ENCODE measurements at places on chromosomes 12 and 14.

- no peak for DNase-seq
Observed at GRCh38 chr12:46342562-46343033, 30.0 kb downstream of the SLC38A2 start.

GRCh38 chr12:91331371-91331770 lies 148.8 kb upstream of the DCN start:
- no peak for DNase-seq

DNA sequence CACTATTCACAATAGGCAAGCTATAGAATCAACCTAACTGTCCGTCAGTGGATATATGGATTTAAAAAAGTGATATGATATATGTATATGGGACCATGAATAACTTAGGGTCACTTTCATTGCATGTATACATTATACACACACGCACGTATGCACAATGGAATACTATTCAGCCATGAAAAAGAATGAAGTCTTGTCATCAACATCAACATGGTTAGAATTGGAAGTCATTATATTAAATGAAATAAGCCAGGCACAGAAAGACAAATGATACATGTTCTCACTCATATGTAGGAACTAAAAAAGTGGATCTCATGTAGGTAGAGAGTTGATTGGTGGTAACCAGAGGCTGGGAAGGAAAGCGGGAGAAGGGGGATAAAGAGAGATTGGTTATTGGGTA lies 234.3 kb downstream of the VRK1 start:
- no peak for DNase-seq

- DNase-seq, result no peak
Observed at GRCh38 chr12:30820406-30820946, 65.7 kb upstream of the CAPRIN2 start.

DNA sequence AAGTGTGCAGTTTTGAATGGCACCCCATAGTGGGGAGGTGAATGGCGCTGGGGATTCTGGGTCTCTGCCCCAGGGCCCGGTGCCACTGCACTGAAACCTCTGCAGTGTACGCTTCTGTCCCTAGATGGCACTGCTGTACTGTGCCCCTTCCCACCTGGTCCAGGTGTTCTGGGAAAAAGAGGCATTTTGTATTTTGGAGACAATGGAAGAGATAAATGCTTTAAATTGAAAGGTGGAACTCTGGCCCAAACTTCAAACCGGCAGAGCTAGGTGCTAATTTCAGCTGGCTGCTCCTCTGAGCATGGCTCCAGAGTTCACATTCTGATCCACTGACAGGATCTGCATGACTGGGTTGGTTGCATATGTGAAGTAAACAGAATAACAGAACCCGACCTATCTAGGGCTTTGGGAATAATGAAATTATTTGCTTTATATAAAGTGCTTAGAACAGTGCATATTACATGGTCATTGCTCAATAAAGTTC lies 52.2 kb downstream of the KRT80 start:
- DNase-seq, result no peak

DNA sequence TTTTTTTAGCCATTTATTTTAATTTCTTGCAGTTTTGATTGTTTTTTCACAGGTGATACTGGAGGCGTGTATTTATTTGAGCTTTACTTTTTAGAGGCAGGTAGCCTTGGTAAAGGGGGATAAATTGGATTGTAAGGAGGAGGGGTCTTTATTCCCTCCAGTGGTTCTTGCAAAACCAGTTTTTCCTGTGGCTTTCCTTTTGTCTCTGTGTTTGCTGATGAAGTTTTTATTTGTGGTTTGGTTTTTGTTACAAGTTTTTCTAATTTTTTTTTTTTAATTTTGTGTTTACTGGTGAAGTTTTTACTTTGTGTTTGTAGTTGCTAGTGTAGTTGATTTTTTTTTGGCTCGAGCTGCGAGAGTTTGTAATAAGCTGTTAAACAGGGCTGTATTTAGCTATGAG lies 278.5 kb downstream of the PRKD1 start:
- no peak for DNase-seq

DNA sequence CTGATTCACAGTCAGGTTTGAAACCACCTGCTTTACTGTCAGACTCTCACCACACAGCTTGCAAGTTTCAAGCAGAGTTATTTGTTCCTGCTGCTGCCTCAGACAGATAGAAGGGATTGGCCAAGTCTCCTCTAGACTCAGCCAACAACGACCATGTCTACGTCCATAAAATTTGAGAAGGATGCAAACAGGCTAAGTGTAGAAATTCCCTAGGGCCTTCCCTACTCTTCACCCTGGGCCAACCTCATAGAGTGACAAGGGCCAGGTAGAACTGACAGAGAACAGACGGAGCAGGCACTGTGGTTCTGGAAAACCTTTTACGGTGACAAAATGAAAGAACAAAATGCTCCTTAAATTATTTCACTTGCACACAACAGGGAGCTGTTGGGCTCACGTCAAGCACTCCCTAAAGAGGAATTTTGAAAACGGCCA lies 39.5 kb downstream of the CLIP1 start:
- no peak for DNase-seq

DNA sequence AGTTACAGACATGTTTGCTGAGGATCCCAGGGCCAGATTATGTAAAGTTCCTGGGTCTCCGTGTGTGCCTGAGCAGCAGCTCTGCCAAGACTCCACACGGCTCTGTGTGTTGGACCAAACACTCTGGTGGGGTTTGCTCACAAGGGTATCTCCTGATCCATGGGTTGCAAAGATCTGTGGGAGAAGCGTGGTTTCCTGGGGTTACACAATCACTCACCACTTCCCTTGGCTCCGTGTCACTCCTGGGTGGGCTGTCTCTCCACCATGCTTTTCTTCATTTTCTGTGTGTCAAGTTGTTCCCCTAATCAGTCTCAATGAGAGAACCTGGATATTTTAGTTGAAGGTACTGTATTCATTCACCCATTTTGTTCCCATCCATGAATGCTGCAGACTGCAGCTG lies 1088.8 kb downstream of the FSCB start:
- no peak for DNase-seq

DNA sequence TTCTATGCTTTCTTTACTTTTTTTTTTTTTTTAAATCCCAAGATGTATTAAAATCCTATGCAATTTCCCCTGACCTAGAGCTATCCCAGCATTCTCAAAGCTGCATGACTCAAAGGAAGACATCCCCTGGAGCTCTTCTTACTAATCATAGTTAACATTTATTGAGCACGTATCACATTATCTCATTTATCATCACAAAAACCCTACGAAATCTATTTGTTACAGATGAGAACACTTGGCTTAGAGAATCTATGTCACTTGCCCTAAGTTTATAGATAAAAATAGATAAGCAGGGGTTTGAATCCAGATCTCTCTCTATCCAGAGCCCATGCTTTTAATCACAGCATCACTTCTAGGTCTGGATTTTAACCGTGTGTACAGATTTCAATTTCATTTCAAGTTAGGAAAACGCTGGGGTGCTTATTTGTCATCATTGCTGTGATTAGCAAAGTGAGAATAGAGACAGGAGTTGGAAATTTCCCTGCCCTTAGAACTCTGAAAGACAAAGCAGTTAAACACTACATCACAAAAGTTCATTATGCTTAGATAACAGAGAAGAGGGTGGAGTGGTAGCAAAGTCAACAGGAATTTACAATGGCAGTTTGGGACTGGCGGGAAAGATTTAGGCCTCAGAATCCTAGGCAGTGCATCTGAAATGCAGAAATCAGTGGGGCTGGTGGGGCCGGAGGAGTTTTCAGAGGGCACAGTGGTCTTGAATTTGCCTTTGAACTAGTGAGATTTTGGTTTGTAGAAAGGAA lies 177.7 kb upstream of the FRMD6 start:
- no peak for DNase-seq

DNA sequence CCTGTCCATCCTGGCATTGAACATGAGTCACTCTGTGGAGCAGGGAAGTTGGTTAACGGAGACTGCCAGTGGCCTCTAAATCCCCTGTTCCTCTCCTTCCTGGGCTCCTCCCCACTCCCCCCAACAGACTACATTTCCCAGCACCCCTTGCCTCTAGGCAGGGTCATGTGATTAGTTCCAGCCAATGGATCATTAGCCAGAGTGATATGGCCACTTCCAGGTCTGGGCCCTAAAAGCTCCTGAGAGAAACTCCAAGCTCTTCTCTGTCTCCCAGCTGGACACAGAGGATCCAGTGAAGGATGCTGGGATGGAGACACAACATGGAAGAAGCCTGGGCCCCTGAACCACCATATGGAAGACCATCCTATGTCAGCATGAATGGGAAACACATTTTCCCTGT lies 54.4 kb upstream of the RFLNA start:
- DNase-seq, result no peak

DNA sequence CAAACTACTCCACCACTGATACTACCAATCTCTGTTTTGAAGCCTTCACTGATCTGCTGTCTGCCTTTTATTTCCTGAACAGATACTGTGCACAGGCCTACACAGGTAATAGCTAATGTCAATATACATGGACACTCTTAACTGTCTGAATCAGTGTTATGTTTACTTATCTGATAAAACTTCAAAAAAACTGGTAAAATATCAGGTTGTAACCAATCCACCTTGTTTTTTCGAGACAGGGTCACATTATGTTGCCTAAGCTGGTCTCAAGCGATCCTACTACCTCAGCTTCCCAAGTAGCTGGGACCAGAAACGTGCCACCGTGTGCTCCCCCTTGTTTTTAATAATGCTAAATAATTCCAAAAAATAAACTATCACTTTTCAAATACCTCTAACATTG lies 43.5 kb downstream of the HECTD1 start:
- no peak for DNase-seq

DNA sequence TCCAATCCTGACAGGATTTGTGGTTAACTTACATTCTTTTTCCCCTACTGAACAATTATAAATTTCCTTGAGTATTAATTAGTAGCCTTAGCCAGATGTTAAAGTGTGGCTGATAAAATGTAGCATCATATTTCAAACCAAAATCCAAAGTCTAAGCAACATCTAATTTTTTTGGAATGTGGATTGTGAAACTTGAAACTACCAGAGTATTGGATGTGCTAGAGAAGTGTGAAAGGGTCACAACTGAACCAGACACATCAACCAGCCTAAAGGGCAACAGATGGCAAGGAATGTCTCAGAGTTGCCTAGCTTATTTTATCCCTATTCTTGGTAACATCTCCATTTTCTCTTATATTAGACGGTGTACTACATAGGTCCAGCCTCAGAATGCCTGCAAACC lies 153.1 kb upstream of the DCN start:
- no peak for DNase-seq

GRCh38 chr14:58637391-58638230 lies at the start of gene DACT1:
DACT1 (plus strand) TSS chr14:58637962; CDS start chr14:58638203, 241 bp downstream.
- no peak for DNase-seq

DNA sequence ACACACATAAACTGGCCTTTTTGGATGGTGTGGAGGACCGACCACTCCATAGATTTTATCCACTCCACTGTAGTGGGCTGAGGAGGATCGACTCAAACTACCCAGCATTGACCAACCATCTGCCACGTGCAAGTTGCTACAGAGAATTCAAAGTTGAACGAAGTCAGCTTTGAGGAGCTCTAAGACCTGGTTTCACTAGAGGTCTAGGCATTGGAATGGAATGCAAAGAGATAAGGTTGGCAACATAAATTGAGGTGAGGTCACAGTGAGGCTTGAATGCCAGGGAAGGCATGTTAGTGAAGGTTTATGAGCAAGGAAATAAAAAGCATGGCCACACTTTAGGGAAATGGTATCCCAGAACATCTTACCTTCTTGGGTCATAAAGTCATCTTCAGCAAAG lies 14.5 kb downstream of the VWF start:
- DNase-seq, result no peak

GRCh38 chr14:69439521-69440270 lies 41.2 kb downstream of the SLC39A9 start:
- no peak for DNase-seq

- no peak for DNase-seq
Observed at GRCh38 chr14:81340201-81340600, 59.9 kb downstream of the STON2 start.

- no peak for DNase-seq
Observed at GRCh38 chr12:53829130-53829819, 77.5 kb upstream of the CISTR start.

GRCh38 chr12:100141666-100141997 lies 1.0 kb downstream of the BLTP3B start:
- DNase-seq, result no peak

DNA sequence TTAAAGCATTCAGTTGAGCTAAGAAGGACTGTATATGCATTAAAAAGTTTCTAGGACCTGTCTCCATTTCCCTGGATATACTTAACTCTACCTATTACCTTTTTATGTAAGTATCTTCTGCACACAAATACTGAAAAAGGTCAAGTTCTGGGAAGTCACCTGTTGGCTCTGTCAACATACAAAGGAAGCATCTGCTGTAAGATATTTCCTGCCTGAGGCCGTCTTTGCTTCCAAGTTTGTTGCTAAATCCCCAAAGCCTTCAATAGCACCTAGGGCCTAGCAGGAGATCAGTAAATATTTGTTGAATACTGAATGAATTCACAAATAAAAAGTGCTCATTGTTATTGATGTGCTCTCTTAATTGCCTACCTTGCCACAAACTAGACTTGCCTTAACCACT lies 188.4 kb downstream of the DUSP6 start:
- DNase-seq, result no peak

DNA sequence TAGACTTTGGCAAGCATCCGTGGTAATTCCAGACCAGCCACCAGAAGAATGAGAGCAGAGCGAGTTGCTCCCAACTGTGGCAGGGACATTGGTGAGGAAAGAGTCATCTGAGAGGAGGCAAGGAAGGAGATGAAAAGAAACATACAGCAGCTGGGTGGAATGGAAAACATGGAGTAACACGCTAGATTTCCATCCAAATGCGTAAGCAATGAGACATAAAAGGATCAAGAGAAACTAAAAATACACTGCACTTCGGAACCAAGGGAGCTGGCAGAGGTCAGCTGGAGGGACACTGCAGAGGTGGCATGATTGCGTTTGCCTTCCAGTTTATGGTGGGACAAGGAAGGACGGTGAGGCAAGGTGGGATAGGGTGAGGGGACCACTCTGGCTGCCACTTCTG lies 82.9 kb downstream of the DDX51 start:
- DNase-seq, result no peak

- no peak for DNase-seq
Observed at GRCh38 chr14:80958939-80959338, 3.5 kb downstream of the TSHR start.

All from cortex of kidney (tissue), 1 donor.